ELR (cell line): ENCODE measurements at places on chromosomes 13 and 19.

DNA sequence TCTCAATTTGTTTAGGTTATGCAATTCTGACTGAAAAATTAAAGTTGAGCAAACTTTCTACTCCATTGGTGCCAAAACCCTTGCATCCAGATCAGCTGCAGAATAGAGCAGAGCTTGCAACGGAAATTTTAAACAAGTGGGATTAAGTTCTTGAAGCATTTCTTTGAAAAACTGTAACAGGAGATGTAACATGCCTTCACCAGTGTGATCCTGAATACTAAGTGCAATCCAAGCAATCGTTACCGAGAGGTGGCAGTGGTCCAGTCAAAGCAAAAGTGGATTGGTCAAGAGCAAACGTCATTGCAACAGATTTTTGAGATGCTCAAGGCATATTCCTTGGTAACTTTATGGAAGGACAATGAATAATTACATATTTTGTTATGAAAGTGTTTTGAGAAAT, 841.1 kb upstream of the SLITRK5 start:
- DNase-seq = no peak

GRCh38 chr13:33775339-33776108, 42.4 kb upstream of the RFC3 start:
- DNase-seq = no peak

- peak; percentile 67 for DNase-seq
These were observed 13.3 kb upstream of the LEUTX start for GRCh38 chr19:39765091-39766076.

GRCh38 chr13:71659404-71659803, 207.6 kb downstream of the DACH1 start:
- no peak for DNase-seq
